ENCODE measurements at places on chromosomes 7 and 10.

DNA sequence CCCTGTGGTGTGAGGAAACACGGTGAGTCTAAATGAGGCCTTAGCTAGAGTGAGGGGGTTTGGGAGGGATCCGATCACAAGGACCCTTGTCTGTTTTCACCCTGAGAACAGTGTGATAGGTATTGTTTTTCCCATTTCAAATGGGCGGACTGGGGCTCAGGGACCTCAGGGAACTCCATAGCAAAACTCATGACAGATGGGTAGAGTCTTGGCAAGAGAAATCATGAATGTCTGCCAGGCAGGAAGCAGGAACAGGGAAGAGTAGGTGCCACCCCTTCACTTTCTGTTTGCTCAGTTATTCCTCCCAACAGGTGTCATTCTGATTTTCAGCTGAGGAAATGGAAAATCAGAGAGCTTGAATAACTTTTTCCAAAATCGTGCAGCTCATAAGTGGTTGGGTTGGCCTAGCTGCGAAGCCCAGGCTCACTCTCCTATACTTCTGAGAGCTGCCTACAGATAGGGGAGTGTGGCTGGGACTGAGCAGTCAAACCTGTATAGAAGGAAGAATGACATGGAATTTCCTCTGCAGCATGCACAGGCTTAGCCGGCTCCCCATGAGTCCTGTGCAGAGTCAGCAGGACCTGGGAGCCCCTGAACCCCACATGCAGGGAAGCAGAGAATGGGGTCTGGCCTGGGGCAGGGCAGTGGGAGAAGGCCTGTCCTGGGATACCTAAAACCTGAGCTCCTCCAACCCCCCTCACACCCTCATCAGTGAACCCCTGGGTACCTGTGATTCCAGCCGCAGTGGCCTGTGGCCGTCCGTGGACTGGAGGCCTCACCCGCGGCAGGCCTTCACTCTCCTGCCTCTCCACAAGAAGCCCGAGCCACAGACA is 17.6 kb upstream of the C10orf105 start:
- no peak for DNase-seq

DNA sequence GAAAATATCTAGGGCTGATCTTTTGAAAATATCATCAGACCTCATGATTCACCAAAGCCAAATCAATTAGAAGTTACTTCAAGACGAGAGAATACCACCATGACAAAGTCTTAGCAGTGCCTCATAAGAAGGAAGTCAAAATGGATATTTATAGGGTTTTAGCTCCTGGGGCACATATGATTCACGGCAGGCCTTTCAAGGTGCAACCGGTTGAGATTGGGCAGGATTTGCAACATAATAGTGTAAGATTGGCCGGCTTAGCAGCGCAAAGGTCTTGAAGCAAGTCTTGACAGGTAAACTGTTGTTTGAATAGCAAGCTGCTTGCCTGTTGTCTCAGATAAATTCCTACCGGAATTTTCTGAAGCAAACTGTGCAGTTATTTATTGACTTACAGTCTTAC is 17.5 kb downstream of the ADRB1 start:
- no peak for DNase-seq

DNA sequence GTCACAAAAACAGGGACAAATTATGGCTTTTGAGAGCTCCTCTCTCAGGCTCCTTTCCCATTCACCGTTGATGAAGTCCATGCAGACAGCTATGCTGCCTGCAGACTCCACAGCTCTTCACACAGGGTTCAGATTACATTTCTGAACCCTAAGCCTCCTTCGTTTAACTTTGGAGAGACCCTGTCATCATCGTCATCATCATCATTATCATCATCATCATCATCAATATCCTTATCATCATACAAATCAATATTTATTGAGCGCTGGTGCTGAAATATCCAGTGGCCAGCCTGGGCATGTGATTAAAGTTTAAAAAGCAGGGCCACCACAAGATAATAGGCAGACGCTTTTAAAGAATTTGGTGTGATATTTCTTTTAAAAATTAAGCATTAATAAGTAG is 66.6 kb downstream of the FRMPD2 start:
- DNase-seq: no peak

- no peak for DNase-seq
Observed at GRCh38 chr7:122363144-122363543, 58.6 kb upstream of the FEZF1 start.

DNA sequence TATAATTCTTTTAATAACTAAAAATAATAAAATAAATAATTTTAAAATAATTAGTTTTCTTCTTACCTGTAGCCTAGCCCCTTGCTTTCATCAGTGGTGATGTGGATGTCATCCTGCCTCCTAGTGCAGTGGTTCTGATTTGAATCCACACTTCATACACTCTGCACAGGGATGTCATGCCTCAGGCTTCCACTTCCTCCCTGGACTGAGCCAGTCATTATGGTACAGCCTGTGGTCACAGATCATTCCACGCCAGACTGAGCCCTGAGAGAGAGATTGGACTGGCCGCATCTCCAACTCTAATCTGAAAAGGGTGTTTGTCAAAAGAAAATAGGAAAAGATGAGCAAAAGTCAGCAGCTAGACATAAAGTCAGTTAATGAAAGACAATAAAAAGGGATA is 436.2 kb upstream of the IGFBP3 start:
- DNase-seq: no peak

DNA sequence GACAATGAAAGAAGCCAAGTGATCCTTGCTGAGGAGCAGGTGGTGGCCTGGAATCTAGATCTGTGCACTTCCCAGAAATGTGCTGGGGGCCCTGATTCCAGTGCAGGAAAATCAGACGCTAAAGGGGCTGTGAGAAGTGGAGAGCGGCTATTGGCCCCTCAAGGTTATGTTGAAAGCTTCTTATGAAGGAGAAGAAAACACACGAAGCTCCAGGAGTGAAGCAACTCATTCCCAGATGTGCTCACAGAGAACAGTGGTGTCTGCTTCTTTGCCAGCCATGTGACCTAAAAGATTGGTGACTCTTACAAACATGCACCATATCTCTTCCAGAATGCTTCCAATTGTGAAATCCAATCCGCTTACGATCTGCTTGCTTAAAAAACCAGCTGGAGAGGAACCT is 679.3 kb upstream of the IGFBP3 start:
- no peak for DNase-seq

GRCh38 chr7:25093268-25093826 is 31.7 kb downstream of the CYCS start:
- peak; percentile 72 for DNase-seq

DNA sequence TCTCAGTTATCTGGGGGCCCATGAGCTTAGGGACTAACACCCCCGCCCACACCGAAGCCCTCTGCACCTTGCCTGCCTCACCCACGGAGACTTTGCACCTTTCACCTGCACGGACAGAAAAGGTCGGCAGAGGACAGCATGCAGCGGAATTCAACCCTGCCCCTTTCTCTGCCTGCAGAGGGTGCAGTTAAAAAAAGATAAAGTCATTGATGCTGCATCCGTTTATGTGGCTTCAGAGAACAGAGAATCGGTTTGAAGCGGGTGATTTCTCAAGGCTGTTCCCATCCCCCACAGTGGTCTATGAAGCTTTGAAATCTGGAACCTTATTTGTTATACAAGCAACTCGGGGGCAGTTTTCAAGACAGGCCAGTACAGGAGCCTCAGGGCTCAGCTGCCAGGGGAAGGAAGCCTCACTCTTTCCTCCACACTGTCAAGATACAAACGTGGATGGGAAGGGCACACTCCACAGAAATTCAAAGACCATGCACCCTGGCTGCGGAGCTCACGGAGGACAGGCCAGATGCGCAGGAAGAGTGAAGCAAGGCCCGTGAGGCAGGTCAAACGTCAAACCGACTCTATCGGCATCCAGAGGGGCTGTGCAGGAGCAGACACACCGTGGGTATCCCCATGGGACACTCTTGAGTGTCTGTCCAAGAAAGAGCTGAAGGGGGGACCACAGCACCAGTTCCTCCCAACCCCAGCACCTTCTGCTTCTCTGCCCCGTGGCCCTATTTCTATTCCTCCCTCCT is 66.3 kb downstream of the INSIG1 start:
- no peak for DNase-seq

DNA sequence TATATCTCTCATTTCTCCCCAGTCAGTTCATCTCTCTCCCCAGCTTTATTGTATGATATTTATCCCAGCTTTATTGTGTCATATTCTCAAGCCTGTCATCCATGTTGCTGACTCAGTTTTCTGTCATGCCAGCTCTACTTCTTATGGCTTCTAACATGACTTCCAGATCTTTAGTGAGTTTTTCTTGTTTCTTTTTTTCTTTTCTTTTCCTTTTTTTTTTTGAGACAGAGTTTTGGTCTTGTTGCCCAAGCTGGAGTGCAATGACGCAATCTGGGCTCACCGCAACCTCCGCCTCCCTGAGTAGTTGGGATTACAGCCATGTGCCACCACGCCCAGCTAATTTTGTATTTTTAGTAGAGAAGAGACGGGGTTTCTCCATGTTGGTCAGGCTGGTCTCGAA is 28.7 kb upstream of the CALU start:
- no peak for DNase-seq

DNA sequence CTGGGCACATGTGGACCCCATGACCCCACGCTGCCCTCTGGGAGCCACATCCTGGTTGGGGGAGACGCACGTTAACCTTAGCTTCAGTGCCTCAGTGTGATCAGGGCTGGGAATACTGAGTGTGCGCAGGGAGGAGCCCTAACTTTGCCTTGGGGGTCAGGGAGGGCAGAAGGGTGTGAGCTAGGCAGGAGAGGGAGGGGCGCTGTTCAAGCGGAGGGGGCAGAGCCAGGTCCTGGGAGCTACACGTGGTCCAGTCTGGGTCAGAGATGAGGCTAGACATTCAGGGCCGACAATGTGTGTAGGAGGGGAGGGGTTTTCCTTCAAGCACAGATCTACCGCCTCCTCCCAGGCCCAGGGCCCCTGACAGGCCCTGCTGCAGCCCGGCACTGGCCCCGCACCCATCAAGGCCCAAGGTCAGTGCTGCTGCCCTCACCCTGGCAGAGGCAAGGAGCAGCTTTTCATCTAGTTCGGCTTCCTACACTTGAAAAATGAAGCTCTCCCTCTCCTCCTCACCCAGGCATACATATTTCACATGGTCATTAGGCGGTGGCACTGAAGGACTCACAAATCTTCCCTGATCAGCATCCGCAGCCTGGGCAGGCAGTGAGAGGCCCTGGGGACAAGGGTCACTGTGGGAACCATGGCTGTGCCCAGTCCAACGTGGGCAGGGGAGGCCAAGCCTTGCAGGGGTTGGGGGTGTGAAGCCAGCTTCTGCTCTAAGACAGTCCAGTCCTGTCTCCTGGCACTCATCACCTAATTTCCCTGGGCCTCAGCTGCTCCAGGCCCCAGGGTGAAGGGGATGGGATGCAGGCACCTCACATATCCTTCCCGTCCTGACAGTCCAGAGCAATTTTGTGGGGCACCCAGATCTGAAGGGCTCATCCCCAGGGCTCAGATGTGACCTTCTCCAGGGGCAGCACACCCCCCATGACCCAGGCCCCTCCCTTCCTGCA is 47.3 kb downstream of the C10orf105 start:
- no peak for DNase-seq

DNA sequence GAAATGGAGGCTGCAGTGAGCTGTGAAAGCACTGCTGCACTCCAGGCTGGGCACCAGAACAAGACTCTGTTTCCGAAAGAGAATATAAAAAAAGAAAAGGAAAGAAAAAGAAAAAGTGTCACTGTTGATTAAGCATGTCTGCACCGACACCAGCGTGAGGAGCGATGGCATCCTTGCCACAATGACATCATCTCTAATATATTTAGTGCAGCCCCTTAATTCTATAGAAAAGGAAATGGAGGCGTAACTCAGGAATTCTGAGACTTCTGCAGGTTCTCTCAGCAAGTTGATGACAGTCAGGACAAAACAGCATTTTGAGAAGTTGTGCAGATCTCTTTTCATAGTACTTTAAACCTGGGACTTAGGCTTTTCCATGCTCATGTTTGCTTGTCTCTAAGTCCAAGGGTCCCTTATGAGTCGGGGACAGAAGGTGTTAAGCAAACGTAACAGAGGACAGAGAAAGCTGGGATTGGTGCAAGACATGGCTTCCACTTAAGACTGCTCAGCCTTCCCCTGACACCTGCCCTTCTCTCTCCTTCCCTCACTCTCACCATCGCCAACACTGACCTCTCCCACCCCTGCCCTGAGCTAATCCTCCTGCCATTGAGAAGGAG is 16.9 kb upstream of the ANKRD1 start:
- no peak for DNase-seq

GRCh38 chr7:16695621-16696237 is 49.7 kb downstream of the BZW2 start:
- DNase-seq: no peak

GRCh38 chr7:70349031-70349430 is 750.8 kb downstream of the AUTS2 start:
- DNase-seq: no peak

DNA sequence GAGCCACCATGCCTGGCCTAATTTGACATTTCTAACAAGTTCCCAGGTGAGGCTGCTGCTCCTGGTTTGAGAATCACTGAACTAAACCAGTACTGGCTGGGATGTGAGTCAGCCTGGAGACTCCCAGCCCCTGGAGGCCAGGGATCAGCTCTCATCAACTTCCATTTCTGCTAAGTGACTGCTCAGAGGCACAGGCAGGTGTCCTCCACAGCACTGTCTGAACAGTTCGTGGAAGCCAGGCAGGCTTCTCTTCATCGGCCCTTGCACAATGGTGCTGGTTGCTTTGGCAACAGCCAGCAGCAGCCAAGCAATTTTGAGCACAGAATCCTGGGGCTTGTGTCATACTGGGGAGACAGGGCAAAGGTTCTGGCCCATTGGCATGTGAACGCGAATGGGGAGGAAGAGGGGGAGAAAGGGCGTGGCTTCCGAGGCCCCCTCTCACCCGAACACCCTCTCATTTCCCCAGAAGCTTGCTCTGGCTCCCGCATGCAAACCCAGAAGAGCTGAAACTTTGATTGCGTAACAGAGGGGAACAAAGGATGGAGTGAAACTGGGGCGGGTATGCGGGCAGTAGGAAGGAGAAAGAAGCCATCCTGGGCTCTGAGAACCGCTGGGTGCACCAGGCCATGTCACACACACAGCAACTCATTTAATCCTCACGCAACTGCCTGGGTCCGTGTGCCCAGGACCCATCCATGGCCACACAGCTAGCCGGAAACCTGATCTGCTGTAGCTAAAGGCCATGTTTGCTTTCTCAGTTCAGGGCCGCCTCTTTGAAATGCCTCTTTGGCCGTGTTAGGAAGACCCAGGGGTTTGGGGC is 9.0 kb upstream of the POR start:
- no peak for DNase-seq

GRCh38 chr10:3068968-3069737 is 1.8 kb downstream of the PFKP start:
- DNase-seq: no peak

- no peak for DNase-seq
Observed at GRCh38 chr10:43353495-43354329, 17.7 kb upstream of the FXYD4 start.

DNA sequence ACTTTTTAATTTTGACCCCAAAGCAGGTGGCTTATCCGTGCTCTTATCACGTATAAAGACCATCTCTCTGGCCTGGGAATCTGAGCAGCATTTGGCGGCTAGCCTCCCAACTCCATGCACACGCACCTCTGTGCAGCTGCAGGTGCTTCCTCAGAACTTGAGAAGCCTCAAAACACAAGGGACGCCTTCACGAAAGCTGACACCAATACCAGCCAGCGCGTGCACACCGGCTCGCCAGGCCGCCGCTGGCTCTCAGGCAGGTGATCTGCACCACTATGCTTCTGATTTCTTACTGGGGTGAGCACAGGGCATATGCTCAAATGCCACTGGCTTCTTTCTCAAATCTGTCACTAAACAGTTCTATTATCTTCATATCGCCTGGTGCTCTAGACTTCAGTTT is 145.0 kb downstream of the PARD3 start:
- no peak for DNase-seq
